Stimulated activated CD8-positive, alpha-beta memory T cell treated with anti-CD3 and anti-CD28 coated beads, Interleukin-15, amount 100 ng/mL, for 48 hours (primary cell): ENCODE measurements at places on chromosomes 3 and 15.

GRCh38 chr3:65979162-65979561, 59.6 kb downstream of the MAGI1 start:
- DNase-seq, result no peak

- DNase-seq, result no peak
These were observed 36.4 kb upstream of the ESYT3 start for GRCh38 chr3:138397983-138398382.

DNA sequence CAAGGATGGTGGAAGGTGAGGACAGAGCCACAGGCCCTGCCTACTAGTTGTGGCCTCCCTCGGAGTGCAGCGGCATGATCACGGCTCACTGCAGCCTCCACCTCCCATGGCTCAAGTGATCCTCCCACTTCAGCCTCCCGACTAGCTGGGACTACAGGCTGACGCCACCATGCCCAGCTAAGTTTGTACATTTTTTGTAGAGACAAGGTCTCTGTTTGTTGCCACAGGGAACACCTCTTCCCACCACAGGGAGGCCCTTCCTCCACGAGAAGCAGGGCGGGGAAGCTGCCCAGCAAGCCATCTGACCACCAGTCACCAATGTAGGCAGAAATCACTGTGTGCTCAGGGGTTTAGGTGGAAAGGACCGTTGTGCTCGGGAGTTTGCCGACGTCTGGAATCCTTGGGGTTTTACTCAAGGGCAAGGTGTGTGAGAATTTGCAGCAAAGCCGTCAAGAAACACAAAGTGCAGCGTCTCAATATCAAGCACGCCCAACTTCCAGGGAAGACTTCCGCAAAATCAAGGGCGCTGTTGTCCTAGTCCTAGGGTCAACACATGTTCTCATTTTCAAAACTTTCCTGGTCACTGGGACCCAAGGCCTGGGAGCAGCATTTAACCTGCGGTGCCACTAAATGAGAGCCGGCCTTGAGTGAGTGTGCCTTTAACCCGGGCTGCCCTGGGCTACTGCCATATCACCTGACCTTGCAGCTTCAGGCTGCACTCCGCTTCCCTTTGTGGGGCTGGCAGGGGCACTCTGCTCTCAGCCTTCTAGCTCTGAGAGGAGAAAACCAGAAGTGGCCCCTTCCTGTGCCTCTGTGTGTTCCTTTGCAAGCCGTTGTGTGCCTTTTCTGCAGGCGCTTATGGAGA, 65.7 kb downstream of the SLC12A8 start:
- no peak for DNase-seq

GRCh38 chr15:48366584-48367312, 35.5 kb downstream of the DUT start:
- DNase-seq, result no peak

DNA sequence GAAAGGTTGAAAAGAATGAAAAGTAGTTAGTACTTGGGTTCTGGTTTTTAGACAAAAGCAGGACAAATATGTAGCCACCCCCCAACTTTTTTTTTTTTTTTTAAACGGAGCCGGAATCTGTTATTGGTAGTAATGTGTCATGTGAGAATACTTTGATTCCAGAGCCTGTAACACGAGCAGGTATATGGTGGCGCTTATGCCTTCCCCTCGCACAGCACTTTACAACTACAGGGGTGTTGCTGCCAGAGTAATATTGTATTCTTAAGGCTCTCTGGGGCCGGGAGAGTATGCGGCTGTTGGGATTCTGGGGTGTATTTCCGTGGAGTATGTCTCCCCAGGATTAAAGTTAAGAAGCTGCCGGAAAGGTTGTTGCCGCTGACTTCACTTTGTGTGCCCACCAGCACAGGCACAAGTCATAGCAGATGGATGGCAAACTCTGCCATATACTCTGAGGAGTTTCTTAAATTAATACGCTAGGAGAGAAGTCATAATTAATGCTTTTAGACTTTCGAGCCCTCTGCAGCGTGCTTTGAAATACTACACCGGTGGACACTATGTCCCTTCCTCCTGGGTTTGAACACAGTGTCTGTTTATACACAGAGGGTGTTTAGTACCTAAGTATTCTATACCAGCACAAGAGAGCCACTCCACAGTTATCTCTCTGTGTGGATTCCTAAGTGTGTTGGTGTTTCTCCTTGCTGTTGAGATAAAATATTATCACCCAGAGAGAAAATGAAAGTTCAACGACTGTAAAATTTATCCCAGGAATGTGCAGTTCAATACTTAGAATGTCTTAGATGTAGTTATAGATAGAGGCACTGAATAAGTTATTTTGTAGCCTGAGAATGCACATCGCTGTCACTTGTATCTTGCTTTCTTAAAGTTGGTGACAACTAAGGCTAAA, 1.4 kb downstream of the MBNL1 start:
- no peak for DNase-seq

DNA sequence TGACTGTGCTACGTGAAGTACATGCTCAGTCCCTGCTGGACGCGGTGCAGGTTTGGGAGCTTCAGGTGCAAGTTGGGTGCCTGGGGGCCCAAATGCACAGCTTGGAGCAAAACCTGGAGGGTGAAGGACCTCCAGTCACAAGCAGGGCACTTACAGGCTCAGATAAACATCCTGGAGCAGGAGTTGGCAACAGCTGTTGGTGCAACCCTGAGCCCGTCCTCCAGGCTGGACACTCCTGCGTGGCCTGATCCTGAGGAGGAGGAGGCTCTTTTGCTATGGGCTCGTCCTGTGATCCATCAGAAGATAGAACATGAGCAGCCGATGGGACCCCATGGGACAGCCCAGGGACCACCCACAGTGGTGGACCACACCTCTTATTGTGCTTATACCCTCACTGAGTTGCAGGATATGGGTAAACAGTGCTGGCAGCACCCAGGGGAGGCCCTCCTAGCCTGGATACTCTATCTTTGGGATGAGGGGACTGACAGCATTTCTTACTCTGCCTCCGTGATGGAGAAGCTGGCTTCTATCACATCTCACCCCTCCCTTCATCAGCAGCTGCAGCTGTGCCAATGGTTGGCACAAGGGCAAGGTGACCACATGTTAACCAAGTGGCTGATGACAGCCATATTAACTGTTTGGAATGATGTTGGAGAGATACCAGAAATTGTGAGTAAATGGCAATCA, 301.6 kb downstream of the ZPLD1 start:
- no peak for DNase-seq

GRCh38 chr3:39168156-39168780, 14.9 kb upstream of the CSRNP1 start:
- DNase-seq, result no peak

DNA sequence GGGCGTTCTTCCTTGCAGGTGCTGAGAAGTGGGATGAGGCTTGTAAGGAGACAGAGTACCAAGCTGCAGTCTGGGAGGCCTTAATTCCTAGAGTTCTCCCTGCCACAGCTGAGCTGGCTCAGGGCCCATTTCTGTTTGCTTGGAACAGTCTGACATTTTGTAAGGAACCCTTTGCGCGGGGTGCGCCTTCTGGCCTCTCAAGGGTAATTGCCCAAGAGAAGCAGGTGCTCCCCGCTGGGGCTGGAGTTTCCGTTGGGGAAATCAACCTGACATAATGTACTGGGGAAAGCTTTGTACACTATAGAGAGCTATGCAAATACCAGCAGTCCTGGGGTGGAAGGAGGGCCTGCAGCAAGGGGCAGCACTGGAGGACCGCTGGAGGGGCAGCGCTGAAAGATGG, 83.6 kb downstream of the HMG20A start:
- no peak for DNase-seq

GRCh38 chr3:110583373-110583935, 488.2 kb upstream of the NECTIN3 start:
- no peak for DNase-seq

DNA sequence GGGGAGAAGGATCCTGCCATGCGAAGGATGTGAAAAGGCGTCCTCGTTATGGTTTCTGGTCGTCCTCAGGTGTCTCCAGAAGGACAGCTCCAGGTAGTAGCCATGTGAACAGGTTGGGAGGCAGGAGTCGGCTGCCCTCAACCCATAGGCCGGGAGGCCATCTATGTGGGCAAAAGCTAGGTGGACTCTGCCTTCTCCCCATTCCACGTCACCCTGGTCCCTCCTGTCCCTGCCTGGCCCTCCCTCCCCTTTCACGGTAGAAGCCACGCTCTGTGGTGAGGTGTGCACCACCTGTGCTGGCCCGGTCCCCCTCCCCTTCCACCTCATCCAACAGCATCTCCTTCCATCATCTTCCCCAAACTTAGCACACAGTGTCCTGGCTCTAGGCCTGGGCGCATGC, 16.3 kb downstream of the ITIH3 start:
- DNase-seq, result no peak

- DNase-seq, result no peak
These were observed 10.6 kb downstream of the PLA2G4F start for GRCh38 chr15:42145546-42146455.

DNA sequence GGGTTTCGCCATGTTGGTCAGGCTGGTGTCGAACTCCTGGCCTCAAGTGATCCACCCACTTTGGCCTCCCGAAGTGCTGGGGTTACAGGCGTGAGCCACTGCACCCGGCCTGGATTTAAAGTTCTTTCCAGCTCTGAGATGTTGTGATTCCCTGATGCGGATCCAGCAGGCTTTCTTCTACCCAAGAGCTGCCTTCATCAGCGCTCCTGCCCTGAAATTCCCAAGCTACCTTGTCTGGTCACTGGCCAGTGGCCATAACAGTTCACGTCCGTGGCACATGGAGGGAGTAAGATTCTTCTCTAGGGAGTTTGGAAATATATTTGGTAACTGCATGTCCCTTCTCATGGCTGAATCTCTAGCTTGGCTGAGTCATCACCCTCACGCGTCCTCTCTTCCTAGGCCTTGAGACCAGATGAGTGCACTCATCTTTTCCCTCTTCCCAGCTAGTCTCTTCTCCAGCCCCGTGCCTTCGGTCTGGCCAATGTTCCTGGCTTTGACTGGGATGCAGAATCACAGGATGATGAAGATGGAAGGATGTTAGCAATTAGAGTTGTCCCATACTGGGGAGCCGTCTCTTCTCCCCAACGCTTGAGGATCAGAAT, 29.8 kb upstream of the APOD start:
- no peak for DNase-seq

DNA sequence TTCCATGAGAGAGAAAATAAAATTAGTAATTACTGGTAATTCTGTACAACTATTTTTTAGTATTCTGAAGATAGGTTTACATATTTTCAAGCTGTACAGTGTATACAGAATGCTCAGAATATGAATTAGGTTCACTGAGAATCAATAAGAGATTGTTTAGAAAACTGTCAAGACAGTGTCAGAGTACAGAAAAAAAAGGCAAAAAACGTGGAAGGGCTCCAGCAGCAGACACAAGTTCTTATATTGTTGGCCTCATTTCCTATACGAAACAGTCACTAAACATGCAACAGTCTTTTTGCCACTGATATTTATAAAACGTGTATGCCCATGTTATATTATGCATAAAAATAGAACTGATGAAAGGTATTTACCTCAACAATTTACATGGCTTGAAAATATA, 103.9 kb downstream of the ISL2 start:
- no peak for DNase-seq

DNA sequence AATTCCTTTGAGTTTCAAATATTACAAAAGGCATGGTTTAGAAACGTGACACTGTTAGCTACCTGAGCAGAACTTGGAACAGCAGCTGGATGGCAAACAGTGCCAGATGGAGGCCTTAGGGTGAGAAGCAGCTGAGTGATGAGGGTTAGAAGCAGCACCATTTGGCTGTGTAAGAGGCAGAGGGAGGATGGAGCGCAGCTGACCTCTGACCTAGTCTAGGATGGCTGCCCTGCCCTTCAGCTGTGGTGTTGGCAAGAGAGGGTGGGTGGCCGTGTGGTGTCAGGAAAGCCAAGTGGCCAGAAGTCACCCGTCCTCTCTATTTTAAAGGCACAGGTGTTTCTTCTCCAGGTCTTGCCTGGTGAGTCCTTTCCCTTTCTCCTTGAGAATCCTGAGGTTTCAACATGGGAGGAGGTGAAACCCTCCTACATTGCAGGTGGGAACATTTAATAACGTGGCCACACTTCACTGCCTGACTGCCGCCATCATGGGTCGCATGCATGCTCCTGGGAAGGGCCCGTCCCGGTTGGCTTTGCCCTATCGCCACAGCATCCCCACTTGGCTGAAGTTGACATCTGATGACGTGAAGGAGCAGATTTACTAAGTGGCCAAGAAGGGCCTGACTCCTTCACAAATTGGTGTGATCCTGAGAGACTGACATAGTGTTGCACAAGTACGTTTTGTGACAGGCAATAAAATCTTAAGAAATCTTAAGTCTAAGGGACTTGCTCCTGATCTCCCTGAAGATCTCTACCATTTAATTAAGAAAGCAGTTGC, 17.6 kb downstream of the BCL2L10 start:
- DNase-seq, result no peak

DNA sequence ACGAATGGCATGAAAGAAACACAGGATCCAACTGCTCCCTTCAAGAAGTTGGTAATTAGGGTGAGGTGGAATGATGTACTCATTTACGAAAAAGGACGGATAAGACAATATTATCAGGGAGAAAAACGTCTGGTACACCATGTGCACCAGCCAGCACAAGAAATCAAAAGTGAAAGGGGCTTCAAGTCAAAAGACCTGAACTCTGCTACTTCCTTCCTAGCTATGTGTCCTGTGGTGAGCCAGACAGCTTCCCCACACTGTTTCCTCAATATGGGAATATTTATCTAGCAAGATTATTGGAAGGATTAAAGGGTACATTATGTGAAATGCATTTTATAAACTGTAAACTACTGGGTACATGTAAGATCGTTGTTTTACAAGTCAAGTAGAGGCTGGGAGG, 33.9 kb downstream of the RAB27A start:
- DNase-seq, result no peak

DNA sequence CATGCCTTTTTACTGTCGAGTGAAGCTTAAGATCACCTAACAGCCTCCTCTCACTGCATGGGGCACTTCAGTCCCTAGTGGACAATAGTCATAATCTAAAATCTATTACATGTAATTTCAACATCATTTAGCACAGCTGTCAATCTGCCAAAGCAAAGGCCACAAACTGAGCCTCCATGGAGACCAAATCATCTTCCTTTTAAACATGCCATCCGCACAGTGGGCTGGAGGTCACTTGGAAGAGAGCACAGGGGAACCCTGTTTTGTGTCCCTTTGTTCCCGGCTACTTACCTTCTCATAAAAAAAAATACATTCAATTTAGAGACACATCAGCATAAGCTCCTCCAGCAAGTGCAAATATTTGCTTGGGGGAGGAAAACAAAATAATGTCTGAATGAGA, 167.3 kb downstream of the SQOR start:
- DNase-seq, result no peak

DNA sequence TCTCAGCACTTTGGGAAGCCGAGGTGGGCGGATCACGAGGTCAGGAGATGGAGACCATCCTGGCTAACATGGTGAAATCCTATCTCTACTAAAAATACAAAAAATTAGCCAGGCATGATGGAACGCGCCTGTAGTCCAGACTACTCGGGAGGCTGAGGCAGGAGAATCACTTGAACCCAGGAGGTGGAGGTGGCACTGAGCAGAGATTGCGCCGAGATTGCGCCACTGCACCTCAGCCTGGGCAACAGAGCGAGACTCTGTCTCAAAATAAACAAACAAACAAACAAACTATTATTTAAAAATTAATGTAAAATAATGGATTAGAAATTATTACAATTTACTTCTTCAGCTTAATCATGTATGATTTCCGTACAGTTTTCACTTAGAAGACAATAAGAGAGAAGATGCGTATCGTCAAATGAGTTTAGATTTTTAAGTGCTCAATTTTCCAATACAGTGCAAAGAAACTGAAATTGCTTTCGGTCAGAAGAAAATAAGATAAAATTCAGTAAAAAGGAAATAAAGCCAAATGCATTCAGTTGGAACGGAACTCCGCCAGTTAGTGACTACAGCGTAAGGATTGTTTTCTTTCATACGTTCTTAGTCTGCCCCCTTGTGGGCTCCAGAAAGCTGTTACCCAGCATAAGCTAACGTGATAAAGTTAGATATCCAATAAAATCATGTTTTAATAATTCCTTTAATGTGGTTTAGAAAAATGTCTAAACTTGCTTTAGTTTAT, 24.8 kb downstream of the AADAC start:
- no peak for DNase-seq
